ENCODE measurements at places on chromosomes 12 and 14.

- DNase-seq = no peak
Measured at GRCh38 chr14:60658909-60659585, 9.8 kb upstream of the SIX1 start.

DNA sequence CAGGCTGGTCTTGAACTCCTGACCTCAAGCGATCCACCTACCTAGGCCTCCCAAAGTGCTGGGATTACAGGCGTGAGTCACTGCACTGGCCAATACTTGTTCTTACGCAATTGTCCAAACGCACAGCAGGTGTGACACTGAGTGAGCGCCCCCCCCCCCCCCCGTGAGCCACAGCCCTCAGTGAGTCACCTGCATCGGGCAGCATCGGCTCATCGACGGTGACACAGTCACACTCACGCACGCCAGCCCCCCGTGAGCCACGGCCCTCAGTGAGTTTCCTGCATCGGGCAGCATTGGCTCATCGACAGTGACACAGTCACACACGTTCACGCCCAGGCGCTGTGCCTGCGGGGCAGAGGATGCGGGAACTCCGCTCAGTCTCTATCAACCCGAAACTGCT lies 42.5 kb downstream of the GALNT9 start:
- no peak for DNase-seq

DNA sequence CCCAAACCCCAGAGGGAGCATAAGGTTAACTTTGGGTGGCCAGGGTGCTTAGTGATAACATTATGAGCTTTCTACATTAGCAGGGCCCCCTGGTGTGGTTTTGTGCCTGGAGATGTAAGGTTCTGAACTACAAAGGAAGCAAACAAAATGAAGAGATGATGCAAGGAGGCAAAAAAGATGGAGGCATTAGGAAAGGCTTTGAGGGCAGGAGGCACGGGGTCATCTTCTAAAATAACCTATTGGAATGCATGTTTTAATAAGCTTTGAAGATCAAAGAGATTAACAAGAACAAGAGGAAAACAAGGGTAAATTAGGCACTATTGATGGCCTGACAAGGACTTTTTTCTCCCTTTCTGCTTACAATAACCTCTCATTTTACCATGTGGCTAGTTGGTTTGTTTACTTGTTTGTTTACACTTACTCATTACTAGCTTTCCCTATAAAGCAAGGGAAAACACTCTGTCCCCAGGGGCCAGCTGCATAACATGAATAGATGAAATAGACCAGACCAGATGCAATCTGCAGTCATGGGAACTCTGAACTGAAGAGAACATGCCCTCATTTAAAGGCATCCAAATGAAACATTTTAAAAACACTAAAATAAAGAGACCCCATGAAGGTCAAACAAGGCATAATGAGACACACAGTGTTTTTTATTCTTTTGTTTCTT lies 390.3 kb downstream of the DIO2 start:
- no peak for DNase-seq

- DNase-seq = no peak
Measured at GRCh38 chr12:131675126-131676080, 35.5 kb upstream of the SFSWAP start.

DNA sequence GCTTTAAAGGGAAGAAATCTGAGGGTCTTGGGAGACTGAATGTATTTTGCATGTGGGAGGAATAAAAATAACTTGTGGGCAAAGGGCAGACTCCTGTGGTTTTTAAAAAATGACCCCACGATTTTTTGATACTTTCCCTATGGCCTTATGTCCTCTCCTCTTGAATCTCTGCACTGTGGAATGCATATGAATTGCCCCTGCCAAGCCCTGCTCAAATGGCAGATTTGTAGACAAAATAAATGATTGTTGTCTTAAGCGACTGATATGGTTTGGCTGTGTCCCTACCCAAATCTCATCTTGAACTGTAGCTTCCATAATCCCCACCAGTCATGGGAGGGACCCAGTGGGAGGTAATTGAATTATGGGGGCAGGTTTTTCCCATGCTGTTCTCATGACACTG lies 223.8 kb downstream of the DACT1 start:
- DNase-seq = no peak

DNA sequence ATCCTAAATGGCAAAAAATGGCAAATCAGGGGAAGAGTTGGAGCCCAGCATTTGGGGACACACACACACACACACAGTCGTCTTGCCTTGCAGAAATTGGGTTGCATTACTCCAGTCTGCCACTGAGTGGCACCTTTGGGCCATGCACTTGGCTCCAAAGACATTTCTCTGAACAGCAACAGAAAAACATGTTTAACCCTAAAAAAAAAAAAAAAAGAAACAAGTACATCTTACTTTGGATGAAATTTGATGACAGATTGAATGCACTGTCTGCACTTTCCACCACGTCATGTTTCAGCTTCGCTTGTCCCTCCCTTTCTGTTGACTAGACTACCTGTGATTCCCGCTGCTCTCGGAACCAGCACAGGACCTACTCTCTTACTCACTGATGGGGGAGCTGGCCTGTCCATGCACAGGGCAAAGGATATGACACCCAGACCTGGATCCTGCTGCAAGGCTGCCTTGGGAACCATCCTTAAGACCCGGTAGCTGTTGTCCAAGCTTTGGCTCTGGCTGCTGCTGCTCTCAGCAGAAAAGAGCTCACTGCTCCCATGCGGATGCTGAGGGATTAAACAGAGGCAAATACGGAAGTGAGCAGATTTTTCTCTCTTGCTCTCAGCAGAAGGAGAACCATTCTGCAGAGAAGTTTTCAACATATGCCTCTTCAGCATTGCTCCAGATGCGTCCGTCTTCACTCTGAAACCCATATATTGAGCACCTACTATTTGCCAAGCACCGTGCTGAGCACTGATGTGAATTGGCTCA lies 376.8 kb downstream of the DPF3 start:
- peak; percentile 62 for DNase-seq

- DNase-seq = no peak
Measured at GRCh38 chr12:95700316-95700785, 90.2 kb downstream of the NTN4 start.
